ENCODE measurements at places on chromosomes 11 and 22.

DNA sequence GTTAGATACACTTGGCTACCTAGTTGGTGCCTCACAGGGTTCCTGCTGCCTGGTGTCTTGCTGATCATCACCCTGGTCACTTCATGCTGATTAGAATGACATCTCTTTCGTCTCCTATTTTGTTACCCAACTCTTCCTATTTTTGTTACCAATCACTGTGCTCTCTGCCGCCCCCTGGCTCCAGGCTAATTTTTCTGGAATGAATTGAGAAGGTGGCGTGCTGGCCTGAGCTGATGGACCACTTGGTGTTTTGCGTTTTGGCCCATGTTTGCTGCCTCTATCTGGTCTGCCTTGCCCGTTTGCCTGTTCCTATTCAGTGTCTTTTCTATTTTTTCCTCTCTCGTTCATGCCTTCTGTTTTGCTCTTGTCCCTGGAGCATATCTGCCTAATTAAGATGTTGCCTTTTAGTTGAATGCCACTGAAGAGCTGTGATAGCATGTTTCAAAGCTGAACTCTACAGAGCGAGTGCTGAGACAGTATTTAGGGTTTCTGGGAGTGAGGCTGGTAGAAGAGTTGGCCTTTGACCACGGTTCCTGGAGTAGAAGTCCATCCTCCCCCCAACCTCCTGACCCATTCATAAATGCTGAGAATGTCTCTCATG is 5.9 kb upstream of the ATF4 start:
- no peak for DNase-seq

GRCh38 chr11:10798330-10798928 is 10.3 kb downstream of the EIF4G2 start:
- no peak for DNase-seq

DNA sequence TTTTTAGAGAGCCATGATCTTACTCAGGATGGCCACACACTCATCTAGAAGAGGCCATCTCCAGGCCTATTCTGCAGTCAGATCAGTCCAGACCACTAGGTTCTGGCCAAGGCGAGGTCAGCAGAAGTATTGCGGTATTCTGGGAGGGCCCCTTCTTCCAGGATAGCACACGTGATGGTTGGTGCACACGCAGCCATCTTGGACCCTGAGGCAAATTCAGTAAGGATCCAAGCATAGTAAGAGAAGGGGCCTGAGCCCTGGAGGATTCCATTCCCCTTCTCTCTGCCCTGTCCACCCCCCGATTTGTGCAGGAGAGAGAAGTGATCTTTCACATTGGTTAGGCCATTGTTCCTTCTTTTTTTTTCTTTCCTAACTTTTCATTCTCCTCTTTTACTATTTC is 957.9 kb downstream of the BRD1 start:
- no peak for DNase-seq

GRCh38 chr22:37407856-37408255 is 19.4 kb downstream of the ELFN2 start:
- no peak for DNase-seq

DNA sequence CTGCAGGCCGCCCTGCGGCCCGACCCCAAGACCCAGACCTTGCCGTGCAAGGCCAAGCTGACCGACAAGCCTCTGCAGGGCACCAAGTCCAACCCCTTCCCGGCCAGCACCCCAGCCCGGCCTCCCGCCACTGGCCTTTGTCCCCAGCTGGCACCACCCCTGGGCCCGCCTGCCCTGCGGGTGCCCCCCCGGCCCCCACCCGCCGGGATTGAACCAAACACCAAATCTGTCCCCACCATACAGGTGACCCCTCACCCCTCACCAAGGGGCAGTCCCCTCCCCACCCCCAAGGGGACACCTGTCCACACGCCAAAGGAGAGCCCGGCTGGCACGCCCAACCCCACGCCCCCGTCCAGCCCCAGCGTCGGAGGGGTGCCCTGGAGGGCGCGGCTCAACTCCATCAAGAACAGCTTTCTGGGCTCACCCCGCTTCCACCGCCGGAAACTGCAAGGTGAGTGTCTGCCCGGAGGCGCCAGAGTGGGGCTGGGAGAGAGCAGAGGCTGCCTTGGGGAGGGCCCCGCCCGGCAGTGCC is 36.2 kb downstream of the MOB2 start:
- DNase-seq: no peak

GRCh38 chr11:102599642-102600261 is 25.4 kb downstream of the MMP20 start:
- DNase-seq: no peak

Measured in NCI-H1436 treated with DMSO at 0.1 percent for 48 hours (cell line).